Sciatic nerve (tissue), 2 donors: ENCODE measurements at places on chromosomes 2 and 18.

DNA sequence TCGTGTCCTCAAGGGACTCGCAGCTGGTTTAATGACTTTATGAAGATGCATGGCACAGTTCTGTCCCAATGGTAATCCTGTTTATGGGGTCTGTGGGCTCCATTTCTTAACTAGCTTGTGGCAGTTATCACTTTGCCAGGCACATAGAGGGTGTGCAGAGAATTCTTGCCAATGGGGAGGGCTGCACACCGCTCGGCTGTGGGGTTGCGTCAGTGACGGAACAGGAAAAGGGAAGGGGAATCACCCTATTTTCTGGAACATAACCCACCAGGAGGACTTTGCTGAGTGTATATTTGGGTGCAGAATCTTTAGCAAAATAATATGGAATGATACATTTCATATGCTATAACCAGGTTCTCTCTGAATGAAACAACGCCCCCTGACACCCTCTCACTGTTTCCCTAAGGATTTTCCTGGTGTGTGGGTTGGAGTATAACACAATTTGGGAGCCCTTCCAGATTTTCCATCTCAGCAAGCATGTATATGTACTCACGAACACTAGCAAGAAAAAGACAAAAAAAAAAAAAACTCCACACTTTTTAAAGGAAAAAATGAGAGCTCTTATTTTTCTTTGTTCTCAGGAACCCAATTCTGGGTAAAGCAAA lies 43.9 kb upstream of the TRIB2 start:
- no peak for DNase-seq

DNA sequence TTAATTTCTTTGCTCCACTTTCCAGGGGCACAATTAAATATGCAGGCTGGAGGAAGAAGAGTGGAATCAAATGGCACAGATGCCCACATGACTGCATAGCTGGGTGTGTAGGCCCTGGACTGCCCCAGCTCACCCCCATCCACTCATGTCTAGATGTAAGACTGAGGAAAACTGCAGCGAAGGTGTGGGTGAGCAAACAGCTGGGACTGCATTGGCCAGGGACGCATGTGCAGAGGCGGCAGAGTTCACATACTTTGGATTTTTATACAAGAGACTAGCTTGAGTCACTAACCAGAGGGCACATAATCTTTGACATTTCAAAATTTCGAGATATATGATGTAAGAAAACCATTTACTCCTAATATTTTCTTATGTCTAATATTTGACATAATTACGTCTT lies 60.1 kb downstream of the SPIRE1 start:
- DNase-seq, result peak; percentile 63

GRCh38 chr18:27967913-27968824 lies 208.8 kb downstream of the CDH2 start:
- DNase-seq, result no peak

GRCh38 chr2:239109041-239109927 lies 261.4 kb downstream of the TWIST2 start:
- no peak for DNase-seq

DNA sequence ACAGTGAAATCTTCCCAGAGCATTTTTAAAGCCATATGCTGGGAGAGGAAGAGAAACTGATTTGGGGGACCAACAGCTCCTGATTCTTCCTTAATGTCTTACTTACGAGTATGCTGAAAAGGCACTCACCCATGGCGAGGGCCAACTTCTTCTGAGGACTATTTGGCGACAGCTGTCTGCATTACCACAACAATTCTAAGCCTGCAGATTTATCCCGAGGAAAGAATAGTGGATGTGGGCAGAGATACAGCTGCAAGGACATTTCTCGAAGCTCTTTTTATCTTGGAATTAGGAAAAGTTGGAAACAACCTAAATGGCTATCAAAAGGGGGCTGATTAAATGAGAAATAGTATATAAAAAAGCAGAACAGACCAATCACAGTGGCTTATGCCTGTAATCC lies 40.3 kb upstream of the FHL2 start:
- DNase-seq, result no peak

- no peak for DNase-seq
These were observed 78.8 kb upstream of the TTC21B start for GRCh38 chr2:166032361-166032760.

- DNase-seq, result no peak
These were observed 782.7 kb upstream of the SOX11 start for GRCh38 chr2:4909346-4910009.

DNA sequence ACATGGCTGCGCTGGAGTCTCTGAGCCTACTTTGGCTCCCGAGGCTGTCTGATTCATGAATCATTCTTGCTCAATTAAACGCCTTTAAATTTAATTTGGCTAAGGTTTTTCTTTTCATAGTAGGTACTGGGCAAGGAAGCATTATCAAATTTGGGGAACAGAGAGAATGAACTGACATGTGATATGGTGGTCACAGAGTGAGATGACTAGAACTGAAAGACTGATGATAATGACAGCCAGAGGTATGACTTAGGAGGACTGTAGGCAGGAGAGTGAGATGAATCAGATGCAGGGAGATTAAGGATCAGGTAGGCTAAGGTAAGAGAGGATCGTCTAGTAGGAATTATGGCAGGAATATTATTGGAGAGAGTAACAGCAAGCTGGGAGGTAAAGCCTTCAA lies 40.9 kb upstream of the ST8SIA3 start:
- DNase-seq, result no peak

- no peak for DNase-seq
These were observed 68.7 kb upstream of the LYPD6 start for GRCh38 chr2:149261692-149262091.

DNA sequence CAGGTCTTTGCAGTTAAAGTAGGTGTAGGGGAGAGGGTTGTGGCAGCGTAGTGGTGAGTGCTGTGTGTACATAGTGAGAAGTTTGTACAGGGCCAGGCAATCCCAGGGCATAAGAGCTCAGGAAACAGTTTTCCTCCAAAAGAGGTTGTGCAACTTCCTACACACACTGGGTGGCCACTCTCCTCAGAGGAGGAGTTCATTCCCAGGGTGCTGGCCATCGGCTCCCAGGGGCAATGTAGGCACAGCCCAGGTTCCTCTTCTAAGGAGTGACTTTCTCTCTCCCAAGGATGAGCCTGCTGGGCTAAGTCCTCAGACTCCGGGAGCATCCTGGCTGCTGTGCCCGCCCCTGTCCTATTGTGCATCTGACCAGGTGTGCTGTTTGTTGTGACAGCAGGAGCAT lies 3.0 kb downstream of the ACOXL start:
- DNase-seq, result no peak

DNA sequence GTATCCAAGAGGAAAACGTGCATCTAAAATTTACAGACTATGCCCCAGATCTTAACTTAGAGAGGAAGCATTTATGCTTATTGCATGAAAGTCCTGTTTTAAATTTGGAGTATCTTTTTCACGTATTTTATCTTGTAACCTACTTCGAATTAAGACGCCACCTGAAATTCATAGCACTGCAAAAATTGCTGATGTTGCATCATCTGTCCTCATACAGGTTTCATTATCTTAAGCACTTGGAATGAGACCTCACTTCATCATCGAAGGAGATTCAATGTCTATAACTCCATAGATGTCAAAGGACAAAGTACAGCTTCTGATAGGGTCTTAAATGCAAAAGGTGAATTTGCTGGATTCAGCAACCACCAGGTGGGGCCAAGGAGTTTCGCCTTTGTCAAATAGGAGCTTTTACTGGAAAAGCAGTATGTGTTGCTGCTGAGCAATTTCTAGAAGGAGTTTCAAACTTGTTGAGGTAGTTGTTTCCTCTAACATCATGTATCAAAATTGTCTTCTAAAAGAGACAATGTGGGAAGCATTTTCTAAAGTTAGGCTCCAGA lies 106.4 kb upstream of the CCDC85A start:
- DNase-seq, result no peak

DNA sequence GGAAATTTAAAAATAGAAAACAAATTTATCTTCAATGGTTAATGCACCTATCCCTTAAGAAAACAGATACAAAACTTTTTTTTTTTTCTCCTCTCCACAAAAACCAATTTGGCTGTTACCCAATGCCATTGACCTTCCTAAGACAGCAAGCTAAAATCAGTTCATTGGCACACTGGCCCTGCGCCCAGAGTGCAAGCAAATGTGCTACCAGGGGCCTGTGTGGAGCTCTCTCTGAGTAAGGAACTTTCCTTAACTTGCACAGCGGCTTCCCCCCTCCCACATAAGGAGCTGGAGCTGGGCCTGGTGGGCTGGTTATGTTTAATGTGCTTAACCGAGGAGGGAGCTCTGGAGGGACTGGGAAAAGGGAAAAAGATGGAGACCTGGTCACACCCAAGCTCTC lies 17.6 kb upstream of the POU3F3 start:
- DNase-seq, result no peak

- no peak for DNase-seq
These were observed 607.5 kb upstream of the SLC39A10 start for GRCh38 chr2:195049372-195050031.

GRCh38 chr2:183123959-183124221 lies 353 bp upstream of the NUP35 start:
- no peak for DNase-seq

GRCh38 chr2:208618220-208618619 lies 211.6 kb downstream of the PTH2R start:
- no peak for DNase-seq

- no peak for DNase-seq
These were observed 1.1 kb upstream of the PGAP1 start for GRCh38 chr2:196927376-196928225.

DNA sequence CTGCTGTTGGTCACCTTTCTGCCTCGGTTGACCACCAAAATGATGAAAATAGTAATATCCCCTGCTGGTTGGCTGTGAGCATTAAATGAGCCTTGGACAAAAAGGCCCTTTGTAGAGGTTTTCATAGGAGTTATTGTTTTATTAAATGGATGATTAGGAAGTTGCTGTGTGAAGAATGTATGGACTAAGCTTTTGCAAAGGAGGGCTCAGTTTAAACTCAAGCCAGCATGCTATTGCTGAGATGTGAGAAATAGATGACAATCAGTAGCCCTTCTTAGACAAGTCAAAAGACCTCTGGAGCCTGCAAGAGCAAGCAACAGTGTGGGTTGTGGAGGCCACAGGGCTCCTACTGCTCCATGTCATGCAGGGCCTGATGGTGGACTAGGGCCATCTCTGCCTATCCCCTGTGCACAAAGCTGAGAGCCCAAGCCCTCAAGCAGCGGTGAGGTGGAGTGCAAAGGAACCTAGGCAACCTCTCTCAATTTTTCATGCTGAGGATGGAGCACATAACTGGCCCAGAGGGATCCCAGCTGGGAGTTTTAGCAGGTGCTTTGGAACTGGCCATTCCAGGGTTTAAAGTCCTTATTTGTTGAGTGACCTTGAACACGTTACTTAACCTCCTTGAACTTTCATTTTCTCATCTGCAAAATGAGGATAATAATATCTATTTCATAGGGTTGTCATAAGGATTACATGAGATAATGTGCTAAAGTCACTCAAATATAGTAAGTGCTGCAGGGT lies 37.1 kb downstream of the FOSL2 start:
- DNase-seq, result no peak

DNA sequence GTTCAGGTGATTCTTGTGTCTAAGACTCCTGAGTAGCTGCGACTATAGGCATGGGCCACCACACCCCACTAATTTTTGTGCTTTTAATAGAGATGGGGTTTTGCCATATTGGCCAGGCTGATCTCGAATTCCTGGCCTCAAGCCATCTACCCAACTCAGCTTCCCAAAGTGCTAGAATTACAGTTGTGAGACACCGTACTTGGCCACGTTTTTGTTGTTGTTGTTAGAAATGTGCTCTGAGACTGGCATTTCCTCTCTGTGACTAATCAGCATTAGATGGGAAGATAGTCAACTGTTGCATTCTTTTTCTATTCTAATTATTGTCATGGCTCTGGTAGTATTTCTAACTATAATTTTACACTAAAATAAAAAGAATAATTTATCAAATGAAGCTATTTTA lies 191.7 kb downstream of the CAMKMT start:
- DNase-seq, result no peak

GRCh38 chr18:79606621-79607331 lies 72.8 kb upstream of the CTDP1 start:
- DNase-seq, result peak; percentile 53

- DNase-seq, result no peak
These were observed 66.4 kb upstream of the EPAS1 start for GRCh38 chr2:46230677-46231425.

GRCh38 chr2:166351319-166351718 lies 24.4 kb downstream of the SCN9A start:
- no peak for DNase-seq

- DNase-seq, result no peak
These were observed 127.7 kb downstream of the TNS1 start for GRCh38 chr2:217875138-217875537.

GRCh38 chr18:31490387-31490786 lies 7.6 kb upstream of the DSG2 start:
- no peak for DNase-seq

- no peak for DNase-seq
These were observed 37.0 kb downstream of the CD8B2 start for GRCh38 chr2:106523976-106524665.

GRCh38 chr2:45984366-45984765 lies 312.8 kb upstream of the EPAS1 start:
- DNase-seq, result no peak

DNA sequence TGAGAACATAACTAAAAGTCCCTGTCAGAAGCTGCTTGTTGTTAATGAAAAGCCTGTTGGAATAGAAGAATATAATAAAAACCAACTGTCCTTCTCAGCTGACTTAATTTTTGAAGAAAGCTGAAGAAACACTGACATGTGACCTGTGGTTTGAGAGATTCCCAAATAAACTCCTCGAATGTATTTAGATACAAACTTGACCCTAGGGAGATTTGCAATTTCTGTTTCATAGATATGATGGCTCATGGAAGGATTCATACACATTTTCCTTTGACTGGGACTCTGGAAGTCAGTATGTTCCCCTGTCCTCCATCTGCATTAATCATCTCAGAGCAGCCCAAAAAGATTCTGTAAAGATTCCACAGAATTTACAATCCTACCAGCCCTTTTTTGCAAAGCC lies 195.1 kb downstream of the TMEM247 start:
- DNase-seq, result no peak
